Thyroid gland (tissue), 4 donors: ENCODE measurements at places on chromosomes 4 and X. TPM values are rescaled to one million over a fixed set of nuclear protein-coding genes. Genes with fewer than 3 reads are reported as not detected.

GRCh38 chr4:102454981-102455685, 46.0 kb upstream of the NFKB1 start:
- no peak for DNase-seq

DNA sequence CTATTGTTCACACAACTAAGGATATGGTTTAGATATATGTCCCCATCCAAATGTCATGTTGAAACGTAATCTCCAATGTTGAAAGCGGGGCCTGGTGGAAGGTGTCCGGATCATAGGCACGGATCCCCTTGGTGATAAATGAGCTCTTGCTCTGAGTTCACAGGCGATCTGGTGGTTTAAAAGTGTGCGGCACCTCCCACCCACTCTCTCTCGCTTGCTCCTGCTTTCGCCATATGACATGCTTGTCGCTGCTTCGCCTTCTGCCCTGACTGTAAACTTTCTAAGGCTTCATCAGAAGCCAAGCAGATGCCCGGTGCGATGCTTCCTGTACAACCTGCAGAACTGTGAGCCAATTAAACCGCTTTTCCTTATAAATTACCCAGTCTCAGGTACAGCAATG, 128.5 kb downstream of the NFKB1 start:
- no peak for DNase-seq

APLN gene
- total RNA-seq, result not detected

DNA sequence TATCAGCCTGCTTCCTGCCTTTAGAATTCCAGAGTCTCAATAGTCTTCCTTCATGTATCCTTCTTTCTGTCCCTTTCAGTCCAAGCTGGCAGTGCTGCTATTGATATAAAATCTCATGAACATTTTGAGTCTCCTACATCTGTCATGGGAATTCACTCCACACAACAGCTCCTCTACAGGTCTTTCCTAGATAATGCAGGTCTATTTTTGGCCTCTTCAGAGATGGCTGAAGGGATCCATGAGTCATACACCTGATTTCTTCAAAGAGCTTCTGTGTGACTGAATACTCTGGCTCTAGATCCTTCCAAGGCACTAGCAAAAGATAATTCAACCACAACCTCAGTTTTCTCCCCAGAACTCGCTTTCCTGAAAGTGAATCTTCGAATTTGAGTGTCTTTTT, 115.4 kb downstream of the STPG2 start:
- no peak for DNase-seq

TCEAL2 gene
- total RNA-seq, result 22.9 TPM

GPR50 gene
- total RNA-seq, result not detected

CHRDL1 gene
- total RNA-seq, result 75.8 TPM

GRCh38 chr4:85861064-85861765, 386.3 kb downstream of the ARHGAP24 start:
- DNase-seq, result no peak

DNA sequence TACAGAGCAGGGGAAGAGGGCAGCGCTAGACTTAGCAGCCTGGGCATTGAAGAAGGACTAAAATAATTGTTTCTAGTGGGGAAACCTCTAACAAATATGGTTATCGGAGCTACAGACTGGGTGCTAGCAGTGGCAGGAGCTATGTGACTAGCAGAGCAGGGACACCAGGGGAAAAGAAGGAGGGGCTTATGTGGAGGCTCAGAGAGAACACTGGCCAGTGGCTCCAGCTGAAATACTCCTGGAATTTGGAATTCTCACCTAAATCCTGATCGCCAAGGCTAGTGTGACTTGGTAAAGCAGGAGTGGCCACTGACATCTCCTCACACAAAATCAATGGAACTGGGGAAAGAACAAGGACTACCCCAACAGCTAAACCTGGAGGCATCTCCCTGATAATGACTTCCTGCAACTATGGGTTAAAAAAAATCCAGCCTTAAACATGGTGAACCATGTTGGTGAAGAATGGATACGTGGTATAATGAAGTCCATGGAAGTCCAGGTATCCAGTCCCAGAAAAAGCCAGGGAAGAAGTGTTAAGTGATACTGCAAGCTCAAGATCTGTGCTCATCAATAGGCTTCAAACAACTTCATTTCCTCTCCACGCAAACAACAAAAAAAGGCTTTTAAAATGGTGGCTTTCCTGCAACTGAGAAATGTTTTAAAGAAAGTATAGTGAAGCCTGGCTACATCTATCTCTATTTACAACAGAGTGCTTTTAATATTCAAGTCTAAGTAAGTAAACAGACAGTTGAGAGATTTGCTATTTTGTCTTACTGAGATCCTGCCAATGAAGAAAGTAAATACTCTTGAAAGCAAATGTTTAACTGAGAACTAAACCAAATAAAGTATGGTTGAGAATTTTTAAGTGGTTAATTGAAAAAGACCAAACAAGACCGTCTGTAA, 1.8 kb downstream of the TAPT1 start:
- no peak for DNase-seq

- no peak for DNase-seq
Observed at GRCh38 chr4:42816880-42817400, 75.6 kb upstream of the GRXCR1 start.

- DNase-seq, result no peak
Observed at GRCh38 chrX:46204721-46205422, 340.3 kb downstream of the ZNF674 start.

TMPRSS11F gene
- total RNA-seq, result not detected

DNA sequence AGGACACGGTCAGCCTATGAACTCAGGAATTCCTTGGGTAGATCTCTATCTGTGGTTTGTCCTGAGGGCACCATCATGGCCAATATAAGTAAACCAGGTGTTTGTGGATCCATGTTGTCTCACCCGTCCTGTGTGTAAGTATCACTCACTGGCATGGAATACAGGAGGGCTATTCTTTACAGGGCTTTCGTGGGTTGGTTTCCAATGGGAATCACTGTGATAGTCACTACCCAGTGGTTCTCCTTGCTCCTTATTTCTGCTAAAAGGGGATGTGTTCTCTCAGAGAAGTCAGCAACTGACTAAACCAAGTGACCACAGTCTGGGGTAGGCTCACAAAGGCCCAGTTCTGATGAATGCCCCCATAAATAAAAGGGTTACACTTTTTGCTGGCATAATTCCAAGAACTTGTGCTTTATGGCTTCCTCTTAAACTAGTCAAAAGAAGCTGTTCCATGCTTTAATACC, 236.7 kb upstream of the JADE1 start:
- DNase-seq, result no peak

ZNF732 gene
- total RNA-seq, result not detected

DNA sequence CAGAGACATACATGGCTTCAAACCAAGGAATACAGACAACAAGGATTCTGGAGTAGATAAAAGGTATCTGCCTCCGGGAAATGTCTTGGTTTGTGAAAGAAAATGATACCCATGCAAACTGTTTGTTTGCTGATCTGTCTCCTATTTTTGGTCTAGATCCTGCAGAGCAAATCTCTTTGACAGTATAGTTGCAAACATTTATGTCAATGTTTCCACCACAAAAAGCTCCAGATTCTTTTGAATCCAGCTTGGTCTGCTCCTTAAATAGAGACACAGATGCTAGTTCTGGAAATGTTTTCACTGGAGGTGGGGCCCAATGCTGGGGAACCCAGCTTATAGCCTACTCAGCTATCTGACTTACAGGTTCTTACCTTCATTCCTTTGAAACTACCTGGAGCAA, 119.7 kb downstream of the ATG4A start:
- DNase-seq, result no peak

GRCh38 chrX:63282077-63282476, 69.1 kb downstream of the SPIN4 start:
- DNase-seq, result no peak
